ENCODE measurements at places on chromosomes 3 and 15.
A peak's percentile ranks its signal among the peaks of the same experiment; 100 is the strongest.

DNA sequence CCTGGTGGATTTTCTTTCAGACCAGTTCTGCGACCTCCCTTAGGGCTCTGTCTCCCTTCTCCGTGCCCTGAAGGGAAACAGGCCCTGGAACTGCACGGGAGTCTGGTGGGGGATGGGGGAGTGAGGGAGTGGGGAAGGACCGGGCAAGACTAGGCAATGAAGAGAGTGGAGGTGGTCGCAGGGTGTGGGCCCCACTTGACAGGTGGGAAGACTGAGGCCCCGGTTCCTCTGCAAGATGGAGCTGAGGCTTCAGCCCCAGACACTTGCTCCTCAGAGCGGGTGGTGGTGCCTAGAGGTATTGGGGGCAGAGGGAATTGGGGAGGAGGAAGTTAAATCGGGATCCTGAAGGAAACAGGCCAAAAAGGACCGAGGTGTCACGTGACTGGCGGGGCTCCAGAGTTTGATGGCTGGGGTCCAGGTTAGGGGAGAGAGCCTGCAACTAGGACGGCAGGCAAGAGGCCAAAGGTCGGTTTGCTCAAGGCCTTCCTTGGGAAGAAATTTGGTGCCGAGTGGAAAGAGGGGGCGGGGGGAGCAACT is 597 bp upstream of the CAMK1 start:
- no peak for DNase-seq

- no peak for DNase-seq
Measured at GRCh38 chr15:90419738-90420406, 31.8 kb downstream of the IQGAP1 start.

- DNase-seq: no peak
Measured at GRCh38 chr3:115293321-115293720, 146.2 kb upstream of the ZBTB20 start.

DNA sequence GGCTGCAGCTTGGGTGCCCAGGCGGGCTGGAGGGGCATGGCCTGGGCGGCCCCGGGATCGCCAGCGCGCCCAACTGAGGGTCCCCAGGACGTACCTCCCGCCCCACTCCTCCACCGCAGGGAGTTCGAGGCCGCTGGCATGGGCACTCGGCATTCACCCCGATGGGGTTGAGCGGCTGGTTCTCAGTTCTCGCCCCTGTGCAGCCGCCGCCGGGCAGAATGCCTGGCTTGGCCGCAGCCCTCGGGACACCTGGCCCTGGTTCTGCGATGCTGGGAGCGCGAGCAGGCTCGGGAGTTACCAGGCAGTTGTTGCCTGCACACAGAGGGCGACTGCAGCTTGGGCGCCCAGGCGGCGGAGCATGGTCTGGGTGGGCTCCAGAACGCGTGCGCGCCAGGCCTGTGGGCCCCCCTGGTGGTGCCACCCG is 121.4 kb downstream of the LMLN start:
- DNase-seq: no peak

DNA sequence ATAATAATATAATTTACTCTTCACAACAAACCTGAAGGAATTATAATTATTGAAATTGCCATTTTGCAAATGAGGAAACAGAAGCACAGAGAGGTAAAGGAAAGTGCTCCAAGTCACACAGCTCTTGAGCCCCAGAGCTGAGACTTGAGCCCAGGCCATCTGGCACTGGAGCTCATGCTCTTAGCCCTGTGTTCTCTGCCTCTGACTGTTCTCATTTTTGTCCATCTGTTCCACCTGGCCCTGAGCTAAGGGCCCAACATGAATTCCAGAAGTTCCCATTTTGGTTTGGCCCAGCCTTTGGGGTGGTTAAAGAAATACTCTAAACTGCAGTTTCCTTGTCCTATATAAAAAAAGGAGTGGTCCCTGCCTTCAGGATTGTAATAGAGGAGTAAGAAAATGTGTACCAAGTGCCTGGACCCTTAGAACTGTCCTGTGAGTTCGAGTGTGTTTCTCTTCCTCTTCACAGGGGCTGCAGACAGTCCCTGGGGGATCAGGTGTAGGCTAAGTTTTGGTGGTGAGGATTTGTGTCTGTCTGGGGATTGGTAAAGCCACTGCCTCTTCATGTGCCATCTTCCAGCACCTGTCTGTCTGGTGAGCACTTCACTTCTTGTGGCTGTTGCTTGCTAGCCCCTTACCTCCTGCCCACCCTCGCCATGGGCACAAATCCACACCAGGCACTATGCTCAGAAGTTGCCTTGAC is 91.8 kb downstream of the DNAJB8 start:
- no peak for DNase-seq

GRCh38 chr15:29239395-29239794 is 30.2 kb downstream of the NSMCE3 start:
- DNase-seq: no peak

DNA sequence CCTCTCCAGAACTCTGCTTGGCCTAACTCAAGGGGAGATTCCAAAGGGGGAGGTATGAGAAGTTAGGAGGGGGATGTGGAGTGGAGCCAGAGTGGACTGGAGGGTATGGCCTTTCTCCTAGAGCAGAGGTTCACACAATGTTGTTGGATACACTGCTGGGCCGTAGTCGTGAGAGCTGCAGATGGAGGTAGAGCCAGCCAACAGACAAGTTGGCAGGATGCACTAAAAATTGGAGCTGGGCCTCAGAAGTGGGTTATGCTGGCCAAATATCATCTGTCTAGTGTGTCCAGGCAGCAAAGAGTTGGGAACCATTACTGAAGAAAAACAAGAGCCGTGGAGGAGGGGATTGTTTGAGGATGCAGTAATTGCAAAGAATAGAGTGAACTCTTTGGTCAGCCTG is 27.7 kb upstream of the LRRFIP2 start:
- no peak for DNase-seq

DNA sequence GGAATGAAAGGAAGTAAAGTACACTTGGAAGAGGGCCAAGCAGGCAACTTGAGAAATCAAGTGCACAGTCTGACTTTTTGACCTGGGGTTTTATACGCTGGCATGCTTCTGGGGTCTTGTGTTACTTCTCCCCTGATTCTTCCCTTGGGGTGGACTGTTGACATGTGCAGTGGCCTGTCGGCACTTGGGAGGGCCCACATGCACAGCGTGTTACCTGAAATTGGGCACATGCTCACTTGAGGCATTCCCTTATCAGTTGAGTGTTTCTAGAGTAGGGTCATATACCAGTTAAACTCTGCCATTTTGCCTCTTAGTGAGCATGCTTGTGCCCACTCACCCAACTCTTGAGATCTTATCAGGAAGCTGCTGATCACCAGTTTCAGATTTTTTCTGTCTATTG is 329.1 kb upstream of the SOX2 start:
- no peak for DNase-seq

DNA sequence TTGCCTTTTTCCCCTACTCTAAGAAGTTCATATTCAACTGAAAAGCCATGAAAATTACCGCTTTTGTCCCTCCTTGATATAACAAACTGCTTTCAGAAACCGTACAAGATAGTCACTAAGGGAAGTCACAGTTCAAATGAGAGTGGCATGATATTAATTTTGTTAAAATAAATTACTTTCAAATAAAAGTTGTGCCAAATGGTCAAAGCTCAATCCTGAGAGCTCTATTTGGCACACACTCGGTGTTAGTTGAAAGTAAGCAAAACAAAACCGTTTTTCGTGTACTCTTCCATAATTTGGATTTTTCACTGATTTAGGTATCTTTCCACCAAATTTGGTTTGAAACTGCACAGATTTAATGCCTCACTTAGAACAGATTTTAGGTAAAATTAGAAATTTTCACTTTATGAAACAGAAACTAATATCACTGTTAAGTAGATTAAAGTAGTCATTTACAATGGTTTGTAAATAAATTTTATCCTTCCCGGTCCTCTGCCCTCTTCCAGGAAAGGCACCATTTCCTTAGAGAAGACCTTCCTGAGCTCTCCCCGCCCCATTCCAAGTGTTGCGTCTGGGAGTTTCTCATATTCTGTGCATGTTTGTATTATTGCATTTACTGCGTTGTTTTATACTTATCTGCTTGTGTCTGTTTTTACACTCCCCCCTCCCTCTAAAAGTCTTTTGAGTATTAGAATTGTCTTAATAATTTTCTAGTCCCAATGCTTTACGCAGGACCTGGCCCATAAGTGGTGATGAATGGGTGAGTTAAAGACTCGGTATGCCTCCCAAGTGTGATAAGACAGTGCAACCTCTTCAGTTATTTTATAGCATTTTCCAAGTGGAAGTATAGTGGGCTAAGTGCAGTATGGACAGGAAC is 853 bp downstream of the TCAIM start:
- no peak for DNase-seq

DNA sequence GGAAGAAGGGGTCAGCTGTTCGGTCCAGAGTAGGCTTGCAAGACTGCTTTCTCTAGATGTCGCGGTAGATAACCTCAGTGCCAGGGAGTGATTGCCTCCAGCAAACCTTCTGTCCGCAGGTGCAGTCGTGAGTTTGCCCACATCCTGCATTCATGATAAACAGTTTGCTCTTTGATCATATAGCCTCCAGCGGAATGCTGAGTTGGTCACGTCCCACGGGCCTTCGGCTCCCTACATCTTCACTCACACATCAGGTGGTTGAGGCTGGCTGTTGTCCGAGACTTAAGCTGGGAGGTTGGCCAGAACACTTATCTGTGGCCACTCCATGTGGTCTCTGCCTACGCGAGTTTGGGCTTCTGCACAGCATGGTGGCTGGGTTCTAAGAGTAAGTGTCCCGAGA is 62.1 kb upstream of the NR2C2 start:
- no peak for DNase-seq

DNA sequence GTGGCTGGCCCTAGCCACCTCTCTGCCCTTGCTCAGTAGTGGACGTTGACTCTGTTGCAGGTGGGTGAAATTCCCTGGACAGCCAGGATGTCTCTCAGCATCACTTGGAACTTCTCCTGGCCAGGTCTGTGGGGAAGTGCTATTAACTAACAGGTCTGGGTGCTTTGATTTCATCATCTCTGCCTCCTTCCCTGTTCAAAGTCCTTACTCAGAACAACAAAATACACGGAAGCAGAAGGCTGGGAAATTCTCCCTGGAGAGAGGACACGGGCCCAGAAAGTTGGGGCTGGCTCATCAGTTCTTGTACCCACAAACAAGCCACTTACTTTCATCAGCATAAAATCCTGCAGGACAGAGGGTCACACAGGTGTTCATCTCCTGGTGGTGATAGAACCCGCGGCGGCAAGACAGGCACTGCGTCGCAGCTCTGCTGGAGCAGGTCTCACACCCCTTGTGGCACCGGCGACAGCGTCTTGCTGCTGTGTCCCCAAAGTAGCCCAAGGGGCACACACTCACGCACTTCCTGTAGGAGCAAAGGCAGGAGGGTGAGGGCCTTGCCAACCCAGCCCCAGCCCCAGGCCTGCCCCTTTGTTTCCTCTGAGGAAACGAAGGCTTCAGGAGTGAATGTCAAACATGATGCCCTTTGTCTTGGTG is 29.6 kb upstream of the SNRPA1 start:
- no peak for DNase-seq

- DNase-seq: no peak
Measured at GRCh38 chr15:68235022-68235421, 5.5 kb upstream of the CLN6 start.

DNA sequence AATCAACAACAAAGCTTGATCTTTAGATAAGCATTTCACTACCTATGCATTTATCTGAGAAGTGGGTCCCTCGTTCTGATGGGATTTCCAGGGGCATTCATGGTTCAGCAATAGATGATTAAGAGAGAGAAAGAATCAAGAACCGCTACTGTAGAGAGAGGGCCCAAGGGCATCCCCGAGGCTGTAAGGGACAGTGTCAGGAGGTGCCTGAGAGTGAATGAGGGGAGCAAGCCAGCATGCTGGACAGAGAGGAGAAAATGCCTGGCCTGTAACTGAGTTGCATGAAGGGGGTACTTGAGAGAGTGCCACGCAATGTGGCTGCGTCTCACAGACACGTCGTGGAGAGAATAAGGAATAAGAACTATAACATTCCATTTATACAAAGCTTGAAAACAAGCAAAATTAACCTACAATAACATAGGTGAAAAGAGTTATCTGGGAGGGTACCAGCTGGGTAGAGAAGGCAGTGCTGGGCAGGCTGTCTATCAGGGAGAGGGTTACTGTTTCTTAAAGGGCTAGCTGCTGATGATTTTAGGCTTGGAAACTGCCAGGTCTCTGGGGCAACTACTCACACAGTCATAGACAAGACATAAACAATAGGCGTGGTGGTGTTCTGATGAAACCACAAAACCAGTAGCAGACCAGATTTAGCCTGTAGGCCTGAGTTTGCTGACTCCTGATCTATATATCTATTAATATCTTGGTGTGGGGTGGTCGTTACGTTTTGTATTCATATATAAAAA is 374.6 kb upstream of the CFAP20DC start:
- DNase-seq: no peak

- DNase-seq: no peak
Measured at GRCh38 chr3:185986198-185986777, 48.5 kb upstream of the TRA2B start.

DNA sequence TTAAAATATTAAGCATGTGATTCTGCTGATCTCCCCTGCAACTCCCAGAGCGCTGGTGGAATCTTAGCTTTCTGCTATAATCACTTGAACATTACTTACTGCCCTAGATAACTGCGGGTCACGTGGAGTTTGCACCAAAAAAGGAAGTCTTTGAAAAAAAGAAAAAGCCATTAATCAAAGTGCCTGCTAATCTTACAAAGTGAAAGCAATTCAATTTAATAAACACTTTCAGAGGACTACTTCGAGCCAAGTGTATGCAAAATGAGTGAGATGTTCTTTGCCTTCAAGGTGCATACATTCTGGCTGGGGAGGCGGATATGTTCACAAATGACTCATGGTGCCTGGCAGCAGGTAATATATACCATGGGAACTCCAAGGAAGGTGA is 109.9 kb upstream of the GAP43 start:
- no peak for DNase-seq

GRCh38 chr3:40464339-40465110 is 7.4 kb downstream of the RPL14 start:
- DNase-seq: peak; percentile 38

GRCh38 chr3:85709346-85709892 is 750.6 kb downstream of the CADM2 start:
- no peak for DNase-seq

DNA sequence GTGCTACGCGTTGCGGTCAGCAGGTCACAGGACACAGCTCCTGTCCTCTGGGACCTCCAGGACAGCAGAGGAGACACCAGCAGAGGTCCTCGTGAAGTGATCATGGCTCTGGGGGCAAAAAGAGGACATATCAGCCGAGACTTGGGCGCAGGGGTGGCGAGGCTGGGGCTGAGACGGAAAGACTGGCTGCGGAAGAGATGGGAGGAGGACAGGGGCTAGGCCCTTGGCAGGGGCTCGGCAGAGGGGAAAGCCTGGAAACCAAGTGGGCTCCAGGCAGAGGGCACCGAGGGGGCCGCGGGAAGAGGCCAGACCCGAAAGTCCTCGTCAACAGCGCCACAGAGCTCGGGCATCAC is 4.9 kb upstream of the CFAP100 start:
- no peak for DNase-seq

GRCh38 chr3:50126287-50127211 is 28.6 kb upstream of the SEMA3F start:
- DNase-seq: no peak

GRCh38 chr3:97430601-97431000 is 334.0 kb upstream of the ARL6 start:
- DNase-seq: no peak

- no peak for DNase-seq
Measured at GRCh38 chr3:65595222-65596028, 443.3 kb downstream of the MAGI1 start.

GRCh38 chr3:63328365-63328764 is 50.3 kb downstream of the SYNPR start:
- DNase-seq: no peak

- no peak for DNase-seq
Measured at GRCh38 chr3:136255672-136256406, 5.7 kb downstream of the PCCB start.
